CD4-positive, alpha-beta T cell treated with Interleukin-4 for 1 hour (primary cell): ENCODE measurements at places on chromosomes 16 and 17.
A peak's percentile ranks its signal among the peaks of the same experiment; 100 is the strongest.

DNA sequence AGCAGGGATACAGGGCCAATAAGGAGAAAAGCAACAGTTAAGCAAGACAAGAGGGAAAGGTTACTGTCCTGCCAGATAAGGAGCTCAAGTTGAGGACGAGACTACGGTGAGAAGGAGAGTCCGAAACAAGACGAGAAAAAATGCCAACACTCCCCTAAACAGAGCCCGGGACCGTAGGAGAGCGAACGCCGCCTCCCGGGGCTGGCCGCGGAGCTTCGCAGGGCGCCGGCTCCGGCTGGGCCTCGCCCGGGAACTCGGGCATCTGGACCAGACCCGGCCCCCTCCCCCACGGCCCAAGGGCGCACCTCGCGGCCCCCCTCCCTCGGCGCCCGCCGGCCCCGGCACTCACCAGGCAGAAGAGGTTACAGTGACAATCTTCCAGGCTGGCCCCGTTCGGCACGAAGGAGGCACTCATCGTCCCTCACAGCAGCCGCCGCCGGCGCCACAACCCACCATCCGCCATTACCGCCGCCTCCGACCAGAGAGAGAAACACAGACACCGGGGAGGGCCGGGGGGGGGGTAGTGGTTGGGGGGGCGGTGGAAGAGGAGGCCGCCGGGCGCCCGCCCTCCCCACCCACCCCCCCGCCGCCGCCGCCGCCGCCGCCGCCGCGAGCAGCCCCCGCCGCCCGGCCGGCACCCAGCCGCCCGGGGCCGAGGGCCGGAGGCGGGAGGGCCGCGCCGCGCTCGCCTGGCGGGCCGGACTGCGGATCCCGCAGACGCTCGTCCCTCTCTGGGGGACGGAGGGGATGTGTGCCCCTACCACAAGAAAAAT is at the start of gene MED13:
TSS of gene MED13 (minus strand) at position 488 of the 773 bp plus-strand sequence. CDS start at position 415, 73 bp downstream.
- DNase-seq, result peak; percentile 62

- no peak for DNase-seq
These were observed 4.4 kb downstream of the NECAB2 start for GRCh38 chr16:83972256-83973008.

GRCh38 chr16:1779234-1779701 is 3.1 kb downstream of the SPSB3 start:
- DNase-seq, result no peak

DNA sequence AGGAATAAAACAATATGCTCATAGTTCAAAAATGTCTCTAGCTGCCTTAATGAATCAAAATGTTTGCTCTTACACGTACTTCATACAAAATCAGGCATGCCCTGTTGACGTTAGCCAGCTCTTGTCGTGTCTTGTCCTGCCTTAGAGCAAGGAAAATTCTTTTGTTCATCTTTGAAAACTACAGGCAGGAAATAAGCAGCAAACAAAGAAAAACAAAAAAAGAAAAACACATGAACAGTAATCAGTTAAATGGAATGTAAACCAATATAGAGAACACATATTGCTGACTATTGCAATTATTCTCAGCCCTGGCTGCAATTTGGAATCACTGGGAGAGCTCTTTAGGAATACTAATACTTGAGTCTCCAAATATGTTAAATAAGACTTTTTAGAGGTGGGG is 1.7 kb downstream of the CAPNS2 start:
- DNase-seq, result no peak

- no peak for DNase-seq
These were observed 363.7 kb downstream of the SNX29 start for GRCh38 chr16:12340151-12340733.

GRCh38 chr17:13740686-13741085 is 139.0 kb upstream of the HS3ST3A1 start:
- DNase-seq, result no peak

DNA sequence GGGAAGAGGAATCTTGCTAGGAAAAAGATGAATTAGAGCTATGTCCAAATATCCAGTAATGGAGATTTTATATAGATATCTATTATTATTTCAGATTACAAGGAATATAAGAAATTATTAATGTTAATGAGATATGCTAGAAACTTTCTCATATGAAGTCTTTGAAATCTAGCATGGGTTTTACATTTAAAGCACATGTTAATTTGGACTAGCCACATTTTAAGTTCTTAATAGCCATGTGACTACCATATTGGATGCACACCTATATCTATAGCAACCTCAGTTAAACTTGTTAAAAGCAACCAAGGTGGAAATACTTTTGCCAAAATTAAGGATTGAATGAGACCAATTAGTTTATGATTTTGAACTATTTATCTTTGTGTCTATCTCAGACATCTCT is 86.7 kb upstream of the CNTNAP4 start:
- no peak for DNase-seq

DNA sequence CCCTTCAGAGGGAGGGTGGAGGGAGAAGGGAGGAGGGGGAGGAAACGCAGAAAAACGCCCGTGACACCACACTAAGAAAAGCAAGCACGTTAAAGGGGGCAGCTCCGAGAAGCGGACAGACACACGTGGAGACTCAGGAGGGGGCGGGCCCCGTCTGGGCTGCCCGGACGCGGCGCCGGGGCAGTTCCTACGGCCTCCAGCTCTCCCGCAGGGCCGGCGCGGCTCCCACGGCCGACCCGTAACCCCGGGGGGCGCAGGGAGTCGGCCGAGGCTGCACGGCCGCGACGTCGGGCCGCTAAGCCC is 362 bp downstream of the KLHDC4 start:
- DNase-seq, result peak; percentile 80

DNA sequence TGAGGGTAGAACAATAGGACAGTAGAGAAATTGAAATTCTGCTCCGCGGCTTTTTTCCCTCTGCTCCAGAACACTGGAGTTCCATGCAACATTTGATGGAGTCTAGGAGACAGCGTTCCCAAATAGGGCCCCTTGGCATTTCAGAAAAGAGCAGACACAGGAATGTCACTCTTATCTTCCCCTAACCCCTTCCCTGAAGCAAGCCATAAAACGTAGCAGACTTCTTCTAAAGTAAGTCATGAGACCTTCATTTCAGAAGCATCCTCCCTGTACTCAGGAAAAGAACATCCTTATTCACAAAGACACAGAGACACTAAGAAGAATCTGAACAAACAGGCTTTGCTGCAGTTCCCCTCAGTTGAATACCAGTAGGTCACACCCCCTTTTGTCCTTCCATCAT is 296.1 kb upstream of the SOX9 start:
- no peak for DNase-seq

GRCh38 chr16:16014329-16015224 is 65.2 kb downstream of the ABCC1 start:
- no peak for DNase-seq

GRCh38 chr16:55010492-55011160 is 80.0 kb downstream of the IRX5 start:
- no peak for DNase-seq

DNA sequence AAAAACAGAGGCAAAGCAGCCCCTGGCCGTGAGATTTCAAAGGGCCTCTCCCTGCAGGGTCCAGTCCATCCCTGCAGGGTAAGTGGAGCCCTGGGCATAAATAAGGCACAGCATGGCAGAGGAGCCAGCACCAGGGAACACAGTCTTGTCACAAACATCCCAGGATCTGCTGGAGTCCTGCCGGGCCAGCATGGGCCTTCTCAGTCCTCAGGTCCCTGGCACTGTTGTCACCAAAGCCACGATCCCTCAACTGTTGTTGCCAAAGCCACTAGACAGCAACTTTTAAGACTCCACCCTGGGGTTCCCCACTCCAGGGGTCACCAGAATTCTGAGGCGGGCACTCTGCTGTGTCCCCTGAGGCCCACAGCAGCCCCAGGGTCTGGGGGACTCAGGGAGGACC is 47.8 kb upstream of the BAHCC1 start:
- DNase-seq, result no peak

- no peak for DNase-seq
These were observed 2.6 kb downstream of the CAMKK1 start for GRCh38 chr17:3890082-3890877.

- no peak for DNase-seq
These were observed 3.2 kb upstream of the IGF2BP1 start for GRCh38 chr17:48993951-48994350.

DNA sequence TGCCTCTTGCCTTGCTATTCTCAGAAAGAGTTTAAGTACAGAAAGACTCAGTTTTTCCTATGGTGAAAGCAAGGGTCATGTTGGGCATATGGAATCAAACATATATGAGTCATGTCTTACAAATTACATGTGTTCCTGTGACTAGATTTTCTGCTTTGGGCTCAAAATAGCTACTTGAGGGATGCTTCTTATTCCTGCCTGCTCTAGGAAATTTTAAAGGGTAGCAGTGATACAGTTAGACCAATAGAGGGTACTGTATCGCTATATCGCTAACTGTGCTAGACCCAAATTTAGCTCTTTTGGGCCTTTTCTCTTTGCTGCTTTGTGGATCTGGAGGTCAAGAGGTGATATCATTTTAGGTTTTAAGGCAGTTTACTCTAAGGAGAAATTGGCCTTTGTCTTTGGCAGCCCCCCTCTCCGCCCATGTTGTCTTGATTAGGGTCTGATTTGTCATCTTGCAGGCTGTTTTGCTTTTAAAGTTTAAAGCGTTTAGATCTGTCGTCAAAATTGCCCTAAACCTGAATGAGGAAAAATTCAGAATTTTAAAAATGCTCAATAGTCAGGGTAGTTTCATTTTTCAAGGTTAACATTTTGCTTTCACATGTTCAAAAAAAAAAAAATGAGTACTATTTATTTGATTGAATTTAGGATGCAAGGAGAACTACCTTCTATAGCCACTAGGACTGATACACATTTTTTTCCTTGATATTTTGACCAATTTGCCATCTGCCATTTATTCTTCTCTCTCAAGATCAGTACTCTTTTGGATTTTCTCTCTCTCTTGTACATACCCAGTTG is 8.8 kb downstream of the NFATC3 start:
- no peak for DNase-seq

DNA sequence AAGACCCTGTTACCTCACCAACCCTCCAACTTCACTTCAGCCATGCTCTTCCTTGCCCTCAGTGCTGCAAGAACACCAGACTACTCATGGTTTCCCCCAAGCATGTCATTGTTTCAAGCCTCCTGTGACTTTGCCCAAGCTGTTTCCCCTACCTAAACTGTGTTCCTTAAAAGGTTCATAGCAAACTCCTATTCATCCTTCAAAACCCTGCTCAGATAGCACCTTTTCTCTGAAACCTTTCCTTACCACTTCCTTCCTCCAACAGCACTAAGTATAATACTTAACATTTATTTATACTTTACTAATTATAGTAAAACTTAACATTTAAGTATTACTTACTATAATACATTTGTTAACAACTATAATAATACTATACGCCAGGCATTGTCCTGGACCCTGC is 136.2 kb downstream of the CCT6B start:
- no peak for DNase-seq

GRCh38 chr16:31181102-31181830 is 1.3 kb downstream of the FUS start:
- peak; percentile 14 for DNase-seq

DNA sequence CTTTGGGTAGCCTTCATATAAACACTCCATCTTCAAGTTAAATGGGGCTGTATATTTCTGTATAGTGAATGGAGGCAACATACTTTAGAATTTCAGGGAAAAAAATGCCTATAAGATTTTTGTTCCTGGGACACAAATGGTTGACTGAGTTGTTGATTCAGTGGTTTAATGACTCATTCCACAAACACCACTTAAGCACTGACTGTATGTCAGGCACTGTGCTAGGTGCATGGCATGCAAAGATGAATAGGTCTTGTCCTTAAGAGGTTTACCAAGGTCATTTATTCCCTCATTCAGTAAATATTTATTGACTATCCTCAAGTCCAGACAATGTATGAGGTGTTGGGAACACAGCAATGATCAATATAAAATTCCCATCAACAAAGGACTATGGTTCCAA is 417.1 kb downstream of the CA10 start:
- DNase-seq, result no peak

DNA sequence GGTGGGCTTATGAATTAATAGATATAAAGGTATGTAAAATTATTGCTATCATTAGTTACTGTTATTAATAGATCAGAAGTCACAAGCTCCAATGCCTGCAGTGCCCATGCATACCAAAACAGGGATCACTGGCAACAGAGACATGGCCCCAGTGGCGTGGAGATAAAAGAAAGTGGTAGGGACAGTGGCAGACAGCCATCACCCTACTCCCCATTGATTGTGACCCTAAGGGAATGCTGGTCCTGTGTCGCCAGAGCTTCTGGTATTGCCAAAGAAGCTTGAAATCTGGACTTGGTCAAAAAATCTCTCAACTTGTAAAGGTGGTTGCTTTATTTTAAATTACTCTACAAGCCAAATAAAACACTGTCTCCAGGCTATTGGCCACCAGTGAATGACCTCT is 279.1 kb downstream of the IRX3 start:
- no peak for DNase-seq

GRCh38 chr17:40363111-40363827 is 1.3 kb downstream of the GJD3 start:
- no peak for DNase-seq

DNA sequence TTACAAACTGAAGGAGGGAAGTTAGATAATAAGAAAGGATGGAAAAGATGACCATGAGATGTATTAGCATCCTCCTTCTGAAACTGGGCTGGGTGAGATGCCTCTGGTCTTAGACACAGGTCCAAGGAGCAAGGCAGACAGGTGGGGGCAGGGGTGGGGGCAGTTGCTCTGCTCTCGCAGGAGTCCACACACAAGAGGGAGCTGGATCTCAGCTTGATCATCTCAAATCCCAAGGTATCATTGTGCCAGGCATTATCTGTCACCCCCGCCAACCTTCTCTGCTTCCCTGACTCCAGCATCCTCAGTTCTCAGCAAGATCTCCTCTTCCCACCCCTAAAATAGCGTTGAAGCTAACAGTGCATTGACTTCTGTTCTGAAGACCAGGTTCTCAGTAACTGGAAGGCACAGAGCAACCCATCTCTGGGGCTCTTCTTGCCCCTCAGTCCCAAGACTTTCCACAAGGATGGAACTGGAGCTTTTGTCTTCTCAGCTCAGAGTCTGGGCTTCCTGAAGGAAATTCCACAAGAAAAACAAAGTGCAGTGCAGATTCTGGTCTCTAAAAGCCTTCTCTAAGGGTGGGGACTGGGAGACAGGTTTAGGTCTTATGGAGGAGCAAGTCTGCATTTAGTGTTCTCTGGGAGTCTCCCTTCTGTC is 1.6 kb downstream of the FLOT2 start:
- DNase-seq, result no peak

DNA sequence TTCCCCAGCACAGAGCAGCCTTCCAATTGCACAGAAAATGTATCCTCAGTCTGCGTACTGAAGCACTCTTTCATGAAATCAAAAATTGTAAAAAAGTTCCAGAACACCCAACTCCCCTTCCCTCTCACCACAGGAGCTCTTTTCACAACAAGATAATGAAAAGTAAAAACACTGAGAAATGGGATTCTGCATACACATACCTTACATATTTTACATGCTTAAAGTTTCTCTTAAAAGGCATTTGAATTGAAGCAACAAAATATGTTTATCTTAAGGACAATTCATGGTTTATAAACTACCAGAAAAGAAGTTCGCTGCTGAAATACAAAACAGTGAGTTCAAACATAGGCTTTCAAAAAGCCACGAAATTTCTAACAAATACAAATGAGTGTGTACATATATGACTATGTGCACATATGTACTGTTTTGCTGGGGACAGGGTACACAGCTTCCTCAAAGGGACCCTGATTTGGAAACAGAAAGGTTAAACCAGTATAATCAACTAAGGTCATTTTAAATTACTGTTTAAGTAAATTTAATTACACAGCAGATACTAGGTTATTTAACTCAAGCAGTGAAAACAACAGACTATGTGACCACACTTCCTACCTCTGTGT is 33.8 kb downstream of the COG1 start:
- DNase-seq, result no peak
